Activated T-helper 9 cell treated with anti-CD3 and anti-CD28 coated beads, Interleukin-2, amount 50 U/mL, for 16 hours (primary cell): ENCODE measurements at places on chromosomes 7 and 10.

GRCh38 chr7:27168265-27168947 lies 3.1 kb upstream of the HOXA9 start:
- DNase-seq = no peak

GRCh38 chr7:136039577-136040345 lies 62.6 kb upstream of the MTPN start:
- DNase-seq = no peak

- DNase-seq = no peak
Measured at GRCh38 chr10:59176241-59177030, at the start of gene PHYHIPL. TSS of gene PHYHIPL (plus strand) at chr10:59176643. CDS start at chr10:59176854, 211 bp downstream.

- peak; percentile 52 for DNase-seq
Measured at GRCh38 chr10:101041252-101041761, 10.3 kb downstream of the SFXN3 start.

GRCh38 chr10:17905491-17905890 lies 46.2 kb upstream of the SLC39A12 start:
- DNase-seq = no peak

- DNase-seq = no peak
Measured at GRCh38 chr10:35781643-35782035, 139.5 kb upstream of the FZD8 start.
